NCI-H69 (cell line): ENCODE measurements at places on chromosomes 3 and 15.
A peak's percentile ranks its signal among the peaks of the same experiment; 100 is the strongest.

GRCh38 chr15:57962887-57963286 lies 102.6 kb downstream of the ALDH1A2 start:
- DNase-seq, result no peak

DNA sequence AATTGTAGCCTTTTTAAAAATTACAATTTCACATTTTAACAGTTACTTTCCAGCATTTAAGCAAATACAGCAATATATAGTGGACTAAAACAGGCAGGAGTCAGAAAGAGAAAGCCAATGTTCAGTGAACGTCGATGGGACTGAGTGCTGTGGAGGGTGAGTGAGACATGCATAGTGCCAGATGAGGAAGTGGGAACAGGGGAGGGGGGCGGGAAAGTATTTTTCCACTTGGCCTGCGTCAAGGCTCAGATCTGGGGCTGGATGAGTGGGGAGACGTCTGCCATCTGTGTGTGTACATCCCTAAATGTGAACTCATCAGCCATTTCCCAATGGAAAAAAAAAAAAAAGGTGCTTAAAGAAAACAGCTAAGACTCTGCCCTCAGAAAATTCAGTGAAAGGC lies 19.2 kb upstream of the RAD18 start:
- no peak for DNase-seq

- no peak for DNase-seq
These were observed 55.0 kb upstream of the EPHB3 start for GRCh38 chr3:184506561-184506991.

GRCh38 chr3:72473156-72473555 lies 375.1 kb downstream of the SHQ1 start:
- DNase-seq, result no peak

DNA sequence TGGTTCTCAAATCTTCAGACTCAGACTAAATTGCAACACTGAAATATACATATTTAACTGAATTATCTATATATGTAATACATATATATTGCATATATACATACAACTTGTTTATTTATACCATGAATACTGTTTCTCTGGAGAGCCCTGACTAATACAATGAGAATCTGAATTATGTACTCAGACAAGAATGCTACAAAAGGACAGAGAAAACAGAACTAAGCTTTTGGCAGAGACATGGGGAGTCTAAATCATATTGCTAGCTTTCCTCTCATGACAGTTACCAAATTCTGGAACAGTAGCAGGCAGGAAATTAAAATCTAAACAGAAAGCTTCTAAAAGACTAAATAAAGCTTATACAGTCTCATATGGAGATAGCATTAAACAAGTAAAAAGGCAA lies 142.4 kb upstream of the KCNMB2 start:
- no peak for DNase-seq

- DNase-seq, result no peak
These were observed 242.1 kb downstream of the CBLB start for GRCh38 chr3:105626739-105627138.

DNA sequence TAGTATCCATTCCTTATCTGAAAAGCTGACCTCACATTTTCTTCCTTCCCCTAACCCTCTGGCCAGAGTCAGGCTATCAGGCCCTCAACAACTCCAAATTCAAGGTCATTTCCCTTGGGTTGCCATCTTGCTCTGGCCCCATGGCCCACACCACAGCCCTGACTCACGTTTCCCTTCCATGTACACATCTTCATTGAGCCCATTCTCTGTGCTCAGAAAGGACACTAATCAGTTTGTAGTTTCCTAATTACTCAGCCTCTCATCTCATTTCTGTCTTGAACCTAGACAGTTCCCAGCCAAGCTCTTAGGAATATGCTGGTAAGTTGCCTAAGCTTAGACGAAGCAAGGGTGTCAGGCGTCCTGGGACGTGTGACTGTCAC lies 14.9 kb downstream of the TGM5 start:
- no peak for DNase-seq

GRCh38 chr3:124202754-124203153 lies 210.8 kb upstream of the ROPN1 start:
- DNase-seq, result peak; percentile 58

GRCh38 chr3:143896486-143896885 lies 48.2 kb upstream of the SLC9A9 start:
- DNase-seq, result no peak

GRCh38 chr3:101725194-101725889 lies 928 bp downstream of the CEP97 start:
- DNase-seq, result peak; percentile 55

DNA sequence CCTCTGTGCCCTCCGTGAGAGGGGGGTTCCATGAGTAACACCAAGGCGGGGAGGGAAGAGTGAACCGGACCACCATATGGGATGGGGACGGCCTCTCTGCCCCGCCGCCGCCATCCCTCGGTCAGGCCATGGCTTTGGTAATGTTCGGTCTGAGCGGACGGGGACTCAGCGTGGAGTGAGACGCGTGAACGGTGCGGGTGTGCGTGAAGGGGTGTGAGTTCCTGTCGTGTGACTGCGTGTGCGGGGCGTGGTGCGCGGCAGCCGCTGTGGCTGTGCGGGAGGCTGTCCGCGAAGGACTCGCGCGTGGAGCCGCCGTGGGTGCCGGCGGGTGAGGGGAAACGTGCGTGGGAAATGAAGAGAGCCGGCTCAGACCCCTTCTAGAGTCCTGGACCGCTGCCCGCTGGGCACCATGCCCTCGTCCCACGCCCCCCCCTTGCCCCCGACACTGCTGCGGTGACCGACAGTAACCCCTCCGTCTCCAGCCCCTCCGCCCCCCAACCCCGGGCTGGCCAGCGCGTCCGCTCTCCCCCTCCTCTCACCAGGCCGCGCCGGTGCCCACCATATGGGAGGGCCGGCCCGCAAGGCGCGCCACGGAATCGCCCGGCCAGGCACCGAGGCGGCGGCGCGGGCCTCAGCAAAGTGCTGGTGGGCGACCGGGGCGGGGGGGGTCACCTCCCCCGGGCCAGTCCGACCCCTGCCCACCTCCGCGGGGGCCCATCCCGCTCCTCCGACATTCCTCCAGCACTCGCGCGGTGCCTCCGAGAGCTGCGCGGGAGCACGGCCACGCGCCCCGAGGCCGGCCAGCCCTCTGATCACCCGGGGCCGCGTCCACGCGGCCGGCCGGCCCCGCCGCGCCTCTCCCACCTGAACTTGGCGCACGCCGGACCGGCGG lies 589 bp downstream of the KLF15 start:
- DNase-seq, result no peak
